A549 treated with AZD2906 at 1 μM for 4 hours (cell line): ENCODE measurements at places on chromosomes 6 and 20. TPM values are rescaled to one million over a fixed set of nuclear protein-coding genes. Genes with fewer than 3 reads are reported as not detected.

The ZNF335 gene
- 6.6 to 9.5 TPM (median 8.6 TPM) in 5 replicates for total RNA-seq

The DNPH1 gene
- total RNA-seq, result 77.7 to 112 TPM (median 101 TPM) in 5 replicates

The GABRR2 gene
- total RNA-seq, result 0.03 to 0.11 TPM (median 0.07 TPM) in 5 replicates

The CD40 gene
- 3.5 to 5.2 TPM (median 4.3 TPM) in 5 replicates for total RNA-seq

The PRICKLE4 gene
- total RNA-seq, result 0.74 to 1.7 TPM (median 0.76 TPM) in 5 replicates

The RNF217 gene
- total RNA-seq, result 5.9 to 7.3 TPM (median 6.9 TPM) in 5 replicates

The SEMG1 gene
- total RNA-seq, result not detected in 5 replicates

The ARMH2 gene
- total RNA-seq, result not detected in 5 replicates

The PBOV1 gene
- not detected in 5 replicates for total RNA-seq

The PPIL6 gene
- total RNA-seq, result 3.1 to 3.7 TPM (median 3.5 TPM) in 5 replicates

The GRIK2 gene
- total RNA-seq, result 0.34 to 0.58 TPM (median 0.46 TPM) in 5 replicates

The DEK gene
- 68.4 to 110 TPM (median 75.3 TPM) in 5 replicates for total RNA-seq

The SLC25A27 gene
- total RNA-seq, result 0.12 to 0.59 TPM (median 0.40 TPM) in 5 replicates

The SH3BGRL2 gene
- total RNA-seq, result 0.24 to 0.33 TPM (median 0.28 TPM) in 5 replicates

The CST5 gene
- not detected in 5 replicates for total RNA-seq

The ELOVL4 gene
- total RNA-seq, result 1.4 to 1.7 TPM (median 1.6 TPM) in 5 replicates

The SLC17A9 gene
- total RNA-seq, result 0.02 to 0.16 TPM (median 0.13 TPM) in 5 replicates

The GSTA2 gene
- total RNA-seq, result 0.07 TPM in 2 of 5 replicates, not detected in the others

The CCDC28A gene
- 11.0 to 13.2 TPM (median 12.2 TPM) in 5 replicates for total RNA-seq

The ARMC12 gene
- total RNA-seq, result 0.55 to 1.3 TPM (median 0.88 TPM) in 5 replicates
